ENCODE measurements at places on chromosomes 4 and X. TPM values are rescaled to one million over a fixed set of nuclear protein-coding genes. Genes with fewer than 3 reads are reported as not detected.

BEND2 gene
- total RNA-seq, result not detected

AWAT2 gene
- not detected for total RNA-seq

F8A1 gene
- total RNA-seq, result 122 TPM

CT83 gene
- total RNA-seq, result not detected

C4orf50 gene
- under 0.01 TPM for total RNA-seq

ZXDA gene
- 3.9 TPM for total RNA-seq

CLIC2 gene
- 0.80 TPM for total RNA-seq

TRIM75 gene
- not detected for total RNA-seq

TGIF2LX gene
- total RNA-seq, result not detected

ELMOD2 gene
- total RNA-seq, result 20.9 TPM

ZFYVE28 gene
- 11.9 TPM for total RNA-seq

COL25A1 gene
- not detected for total RNA-seq

CYLC1 gene
- total RNA-seq, result not detected

THOC2 gene
- total RNA-seq, result 194 TPM

MAGEE2 gene
- not detected for total RNA-seq

Measured in Panc1 (cell line).